NCI-H1694 treated with DMSO at 0.1 percent for 48 hours (cell line): ENCODE measurements at places on chromosomes 16 and 17.

- no peak for DNase-seq
Observed at GRCh38 chr17:42112552-42113176, at the start of gene DHX58. TSS of gene DHX58 (minus strand) at chr17:42112714. CDS start at chr17:42111892, 822 bp downstream.

DNA sequence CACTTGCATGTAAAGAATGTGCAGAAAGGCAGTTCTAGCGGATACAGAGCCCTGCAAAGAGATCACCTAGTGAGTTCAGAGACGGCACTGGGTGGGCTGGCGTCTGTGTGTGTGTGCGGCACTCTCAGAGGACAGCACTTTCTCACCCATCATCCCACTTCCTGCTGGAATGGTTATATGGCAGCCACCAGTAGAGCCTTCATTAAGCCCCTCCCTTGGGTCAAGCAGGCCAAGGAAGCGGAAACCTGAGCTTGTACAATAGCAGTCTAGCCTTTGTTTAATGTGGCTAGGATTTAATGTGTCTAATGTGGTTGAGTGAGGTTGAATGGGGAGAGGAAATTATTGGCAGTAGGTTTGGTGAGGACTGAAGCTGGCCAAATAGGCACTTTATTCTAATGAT, 88.3 kb upstream of the ELAC2 start:
- no peak for DNase-seq

- no peak for DNase-seq
Observed at GRCh38 chr16:56311208-56312027, 113.9 kb downstream of the AMFR start.

DNA sequence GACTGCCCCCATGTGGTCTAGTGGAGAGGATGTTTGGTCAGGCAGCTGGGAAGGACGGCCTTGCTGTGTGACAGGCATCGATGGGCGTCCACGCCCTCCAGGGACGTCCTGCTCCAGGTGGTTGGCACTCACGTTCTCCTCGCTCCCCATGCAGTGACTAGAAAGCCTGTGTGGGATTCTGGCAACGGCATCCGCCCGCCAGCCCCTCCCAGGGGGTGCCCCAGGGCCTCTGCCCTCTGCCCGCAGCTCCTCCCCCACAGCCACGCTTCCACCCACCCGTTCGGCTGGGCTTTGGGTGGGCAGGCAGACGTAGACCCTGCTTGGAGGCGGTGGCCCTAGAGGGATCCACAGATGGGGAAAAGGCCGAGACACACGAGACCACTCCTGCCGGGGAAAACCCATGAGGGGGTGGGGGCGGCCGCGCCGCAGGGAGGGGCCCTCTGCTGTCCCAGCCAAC, 4.7 kb upstream of the IL17C start:
- no peak for DNase-seq

DNA sequence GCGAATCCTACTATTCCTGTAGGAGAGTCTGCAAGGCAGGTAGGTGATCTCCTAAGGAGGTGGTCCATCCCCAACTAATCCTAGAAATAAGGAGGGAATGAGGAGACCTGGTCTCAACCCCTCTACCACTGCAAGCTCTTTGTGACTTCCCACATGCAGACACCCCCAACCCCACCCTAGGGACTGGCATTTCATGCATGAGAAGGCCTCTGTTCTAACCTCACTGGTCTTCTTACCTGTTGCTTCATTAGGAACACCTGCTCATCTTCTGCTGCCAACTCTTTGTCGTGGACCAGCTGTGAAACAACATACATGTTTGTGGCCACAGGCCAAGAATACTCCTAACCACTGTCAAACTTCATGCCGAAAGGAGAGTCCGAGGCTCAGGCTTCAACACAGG, 22.6 kb downstream of the DYNC1LI2 start:
- DNase-seq: peak; percentile 15

DNA sequence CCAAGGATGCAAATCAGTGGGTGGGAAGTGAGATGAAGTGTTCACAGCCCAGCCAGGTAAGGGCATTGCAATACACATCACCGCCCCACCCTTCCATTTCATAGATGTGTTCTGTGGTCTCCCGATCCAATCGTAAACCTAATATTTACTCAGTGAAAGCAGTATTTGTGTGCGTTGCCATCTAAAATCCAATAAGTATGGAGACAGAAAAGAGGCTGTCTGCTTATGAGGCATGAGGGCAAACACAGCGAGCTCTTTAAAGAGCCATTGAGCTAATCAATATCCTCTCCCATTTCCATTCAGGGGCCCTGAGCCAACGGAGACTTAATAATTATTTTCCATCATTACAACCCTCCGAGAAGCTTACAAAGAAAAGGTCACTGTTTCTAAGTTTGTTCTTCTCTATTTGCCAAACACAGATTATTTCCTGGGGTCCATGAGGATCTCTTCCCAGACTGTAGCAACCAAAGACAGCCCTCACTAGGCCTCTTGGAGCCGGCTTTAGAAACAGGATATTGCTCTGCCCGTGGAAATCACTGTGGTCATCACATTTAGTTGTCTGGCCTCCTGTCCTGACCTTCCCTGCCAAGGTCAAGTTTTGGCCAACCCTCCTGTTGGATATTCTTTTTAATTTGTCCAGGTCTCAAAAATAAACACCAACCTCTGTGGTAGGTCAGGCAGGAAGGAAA, 120.1 kb downstream of the SLC39A11 start:
- DNase-seq: no peak

GRCh38 chr17:4978726-4979125, 8.7 kb downstream of the CAMTA2 start:
- DNase-seq: no peak

DNA sequence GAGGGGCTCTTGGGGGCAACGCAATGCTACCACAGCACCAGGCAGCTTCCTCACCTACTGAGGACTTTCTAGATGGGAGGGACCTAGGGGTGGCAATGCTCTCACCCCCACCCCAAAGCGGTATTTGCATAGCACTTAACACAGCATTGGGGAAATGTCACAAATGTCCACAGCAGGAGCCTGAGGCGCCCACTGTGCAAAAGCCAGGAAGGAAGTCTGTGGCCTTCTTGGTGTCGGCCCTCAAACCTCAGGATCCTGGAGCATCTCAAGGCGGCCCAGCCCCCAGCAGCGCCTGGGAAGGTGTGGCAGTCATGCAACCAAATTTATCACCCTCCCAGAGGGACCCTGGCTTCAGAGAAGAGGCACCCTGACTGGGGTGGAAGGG, 45.3 kb downstream of the WNT3 start:
- no peak for DNase-seq

- DNase-seq: no peak
Observed at GRCh38 chr17:4902540-4902939, 358 bp downstream of the CHRNE start.

- no peak for DNase-seq
Observed at GRCh38 chr16:2883458-2883908, 468 bp downstream of the FLYWCH2 start.

GRCh38 chr16:20610211-20610891, 34.2 kb upstream of the ACSM2B start:
- DNase-seq: no peak

GRCh38 chr16:8808613-8809353, 11.1 kb downstream of the PMM2 start:
- no peak for DNase-seq

DNA sequence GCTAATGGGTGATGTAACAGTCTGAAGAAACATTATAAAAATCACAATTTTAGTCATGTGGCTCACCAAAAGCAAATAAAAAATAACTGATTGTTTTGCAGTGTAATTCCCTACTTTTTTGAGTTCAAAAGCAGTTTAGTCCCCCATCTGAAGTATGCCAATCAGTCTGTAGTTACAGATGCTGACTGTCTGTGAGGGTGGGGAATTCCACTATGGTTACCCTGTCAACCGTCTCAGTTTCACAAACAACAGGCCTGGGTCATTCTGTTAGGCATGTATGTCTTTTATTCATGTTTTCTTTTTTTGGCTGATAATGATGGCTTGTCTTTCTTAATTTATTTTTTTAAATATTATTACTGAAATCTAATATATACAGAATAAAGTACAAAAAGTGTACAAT, 69.3 kb downstream of the STXBP4 start:
- no peak for DNase-seq

- DNase-seq: no peak
Observed at GRCh38 chr16:52128361-52128760, 418.6 kb downstream of the TOX3 start.

DNA sequence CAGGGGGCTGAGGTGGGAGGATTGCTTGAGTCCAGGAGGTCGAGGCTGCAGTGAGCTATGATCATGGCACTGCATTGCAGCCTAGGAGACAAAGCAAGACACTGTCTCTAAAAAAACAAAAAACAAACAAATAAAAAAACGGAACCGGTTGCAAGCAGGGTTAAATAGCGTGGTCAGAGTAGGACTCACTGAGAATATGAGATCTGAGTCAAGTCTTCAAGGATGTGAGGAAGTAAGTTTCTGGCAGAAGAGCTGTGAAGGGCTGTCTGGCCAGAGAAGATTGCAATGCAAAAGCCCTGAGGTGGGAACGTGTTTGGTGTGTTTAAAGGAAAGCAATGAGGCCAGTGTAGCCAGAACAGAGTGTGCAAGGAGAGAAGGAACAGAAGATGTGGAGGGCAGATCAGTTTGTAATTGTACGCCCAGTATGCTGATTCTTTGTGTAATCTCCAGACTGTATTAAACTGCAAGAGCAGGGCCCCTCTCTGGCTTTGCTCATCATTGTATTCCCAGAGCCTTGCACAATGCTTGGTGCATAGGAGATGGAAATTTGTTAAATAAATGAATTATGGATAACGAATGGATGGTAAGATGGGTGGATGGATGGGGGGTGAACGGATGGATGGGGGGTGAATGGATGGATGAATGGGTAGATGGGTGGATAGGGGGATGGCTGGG, 6.3 kb downstream of the G6PC1 start:
- DNase-seq: no peak

DNA sequence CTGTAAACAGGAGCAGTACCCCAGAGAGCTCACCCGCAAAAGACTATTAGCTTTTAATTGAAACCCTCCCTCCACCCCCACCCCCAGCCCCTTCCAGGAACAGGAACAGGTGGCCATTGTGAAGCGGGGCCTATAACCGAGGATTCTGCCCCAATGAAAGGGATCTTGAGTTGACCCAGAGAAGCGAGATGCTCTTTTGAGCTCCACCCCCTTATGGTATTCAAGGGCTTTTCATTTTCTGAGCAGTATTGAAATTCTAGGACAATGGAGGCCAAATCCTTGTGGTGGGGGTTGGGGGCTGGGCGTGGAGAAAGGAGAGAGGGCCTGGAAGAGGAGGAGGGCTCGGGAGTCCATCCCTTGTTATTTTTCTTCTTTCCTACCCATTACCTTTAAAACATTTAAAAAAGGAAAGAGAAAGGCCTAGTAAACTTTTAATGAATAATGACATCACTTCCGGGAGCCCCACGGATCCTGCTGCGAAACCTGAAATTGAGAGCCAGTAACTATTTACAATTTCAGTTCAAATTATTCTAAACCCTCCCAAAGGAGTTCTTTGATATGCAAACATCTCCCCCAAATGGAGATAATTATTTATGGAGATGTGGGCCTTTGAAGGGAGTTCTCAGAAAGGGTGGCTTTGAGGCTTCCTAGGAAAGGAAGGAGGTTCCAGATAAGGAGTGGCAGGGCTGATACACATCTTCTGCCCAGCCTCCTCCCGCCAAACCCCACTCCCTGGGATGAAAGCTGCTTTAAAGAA, 30.5 kb downstream of the HS3ST3B1 start:
- DNase-seq: no peak

GRCh38 chr17:55342800-55343585, 78.2 kb downstream of the HLF start:
- DNase-seq: no peak

DNA sequence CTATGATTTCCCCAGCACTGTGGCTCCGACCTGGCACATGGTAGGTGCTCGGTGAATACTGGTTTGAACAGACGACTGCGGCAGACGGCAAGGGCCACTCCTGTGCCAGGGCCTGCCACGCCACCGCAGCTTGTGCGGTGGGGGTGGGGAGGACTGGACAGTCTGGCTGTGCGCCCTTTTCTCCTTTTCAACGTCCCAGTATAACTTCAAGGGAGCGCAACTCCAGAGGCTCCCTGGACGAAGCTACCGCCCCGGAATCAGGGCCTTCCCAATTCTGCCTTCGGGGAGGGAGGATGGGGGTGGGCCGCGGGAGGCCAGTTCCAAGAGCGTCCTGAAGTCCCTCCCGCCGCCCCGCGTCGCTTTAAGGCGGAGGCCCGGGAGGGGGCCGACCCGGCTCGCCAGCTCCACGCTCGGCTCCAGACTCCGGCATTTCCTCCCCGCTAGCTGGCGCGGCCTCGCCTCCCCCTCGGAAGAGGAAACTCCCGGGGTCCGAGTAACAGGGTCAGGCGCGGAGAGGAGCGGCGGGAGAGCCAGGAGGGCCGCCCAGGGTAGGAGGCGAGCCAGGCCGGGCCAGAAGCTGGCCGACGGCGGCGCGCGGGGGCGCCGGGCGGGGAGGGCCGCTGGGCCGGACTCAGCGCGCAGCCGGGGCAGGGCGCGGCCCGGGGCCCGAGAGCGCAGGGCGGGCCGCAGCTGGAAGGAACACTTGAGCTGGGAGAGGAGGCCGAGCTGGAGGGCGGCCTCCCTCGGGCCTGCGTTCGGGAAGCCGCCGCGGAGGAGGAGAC, at the start of gene ITPRIPL2:
TSS of gene ITPRIPL2 (plus strand) at position 388 of the 782 bp plus-strand sequence. CDS start 498 bp downstream, outside the sequence.
- no peak for DNase-seq

DNA sequence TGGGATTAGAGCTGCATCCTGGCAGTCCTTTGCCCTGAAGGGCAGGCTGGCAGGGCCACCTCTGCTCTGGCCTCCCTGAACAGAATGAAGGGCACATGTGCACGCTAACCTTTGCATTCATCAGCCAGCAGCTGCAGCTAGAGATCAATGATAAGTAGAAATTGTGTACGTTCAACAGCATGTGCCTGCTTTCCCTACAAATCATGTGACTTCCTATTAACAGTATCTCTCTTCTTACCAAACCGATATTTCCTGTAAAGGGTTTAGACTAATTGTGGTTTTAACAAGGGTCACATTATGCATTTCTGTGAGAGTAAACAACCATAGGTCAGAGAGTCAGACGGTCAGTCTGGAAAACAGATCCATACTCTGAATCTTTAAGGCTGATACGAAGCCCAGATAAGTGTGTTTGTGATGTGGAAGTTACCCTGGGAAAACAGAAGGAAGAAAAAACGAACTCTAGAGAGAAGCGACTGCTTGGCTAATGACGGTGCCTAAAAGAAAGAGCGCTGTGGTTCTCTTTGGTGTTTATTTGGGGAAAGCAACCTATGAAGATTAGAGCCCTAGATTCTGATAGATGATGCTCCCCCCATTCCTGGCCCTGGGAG, 219.4 kb downstream of the MAF start:
- no peak for DNase-seq

DNA sequence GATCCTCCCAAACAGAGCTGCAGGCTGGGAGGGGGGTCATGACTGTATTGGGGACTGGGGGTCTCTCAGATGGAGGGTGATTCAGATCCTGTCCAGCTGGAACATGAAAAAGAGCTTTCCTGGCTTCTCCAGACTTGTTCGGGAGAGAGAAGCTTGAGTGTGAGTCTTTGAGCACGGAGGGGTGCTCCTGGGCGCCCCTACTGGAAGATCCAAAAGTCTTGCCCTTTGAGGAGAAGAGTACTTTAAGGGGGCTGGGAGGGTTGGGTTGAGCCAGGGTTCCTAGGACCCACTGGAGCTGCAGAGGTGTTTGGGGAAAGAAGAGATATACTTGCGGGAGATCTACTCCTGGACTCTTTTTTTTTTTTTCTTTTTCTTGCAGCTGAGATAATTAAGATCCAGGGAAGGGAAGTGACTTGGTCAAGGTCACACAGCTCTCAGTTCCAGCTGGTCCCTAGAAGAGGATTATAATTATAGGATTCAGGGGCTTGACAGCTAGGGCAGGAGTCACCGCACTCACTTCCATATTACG, 8.4 kb downstream of the RARA start:
- peak; percentile 27 for DNase-seq

GRCh38 chr16:31471875-31472708, at the start of gene TGFB1I1:
TSS of gene TGFB1I1 (plus strand) at chr16:31472152. CDS start at chr16:31472189, 37 bp downstream.
- DNase-seq: no peak

GRCh38 chr17:74412581-74412980, 19.3 kb upstream of the GPRC5C start:
- no peak for DNase-seq
